Ascending aorta (tissue), 2 donors: ENCODE measurements at places on chromosomes 3 and 15.

DNA sequence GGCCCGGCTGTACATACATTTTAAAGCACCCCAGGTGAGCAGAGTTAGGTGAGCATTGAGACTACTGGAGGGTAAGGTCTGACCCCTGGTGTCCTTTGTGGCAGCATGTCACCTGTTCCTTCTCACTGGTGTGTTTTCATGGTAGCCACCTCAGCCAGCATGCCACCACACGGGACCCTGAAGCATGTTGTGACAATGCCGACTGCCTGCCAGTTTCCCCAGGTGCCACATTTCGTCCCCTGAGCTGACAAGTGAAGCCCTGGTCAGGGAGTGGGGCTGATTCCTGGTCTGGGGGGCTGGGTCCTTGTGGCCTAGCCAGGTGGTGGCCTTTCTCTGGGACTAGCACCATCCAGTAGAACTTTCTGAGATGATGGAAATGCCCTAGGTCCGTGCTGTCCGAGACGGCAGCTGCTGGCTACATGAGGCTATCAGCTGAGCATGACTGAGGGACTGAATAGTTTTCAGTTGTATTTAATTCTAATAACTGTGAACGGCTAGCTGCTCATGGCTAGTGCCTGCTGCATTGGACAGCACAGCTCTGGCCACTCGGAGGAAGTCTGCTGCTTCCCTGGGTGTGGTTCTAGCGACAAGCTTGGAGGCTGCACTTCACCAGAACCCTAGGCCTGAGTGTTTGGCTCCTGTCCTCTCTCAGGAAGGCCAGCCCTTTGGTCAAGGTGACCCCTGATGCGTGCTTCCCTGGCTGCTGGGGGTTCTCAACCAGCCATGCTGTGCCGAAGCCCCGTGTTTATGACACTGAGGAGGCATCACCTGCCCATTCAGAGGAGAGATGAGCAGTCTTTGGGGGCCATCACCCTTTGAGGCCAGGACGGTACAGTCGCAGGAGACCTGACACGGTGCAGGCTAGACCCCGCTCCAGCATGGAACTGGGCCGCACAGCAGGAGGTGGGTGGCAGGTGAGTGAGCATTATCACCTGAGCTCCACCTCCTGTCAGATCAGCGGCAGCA, 3.9 kb downstream of the C3orf22 start:
- no peak for DNase-seq

- no peak for DNase-seq
Measured at GRCh38 chr3:124056846-124057245, 64.9 kb upstream of the ROPN1 start.

DNA sequence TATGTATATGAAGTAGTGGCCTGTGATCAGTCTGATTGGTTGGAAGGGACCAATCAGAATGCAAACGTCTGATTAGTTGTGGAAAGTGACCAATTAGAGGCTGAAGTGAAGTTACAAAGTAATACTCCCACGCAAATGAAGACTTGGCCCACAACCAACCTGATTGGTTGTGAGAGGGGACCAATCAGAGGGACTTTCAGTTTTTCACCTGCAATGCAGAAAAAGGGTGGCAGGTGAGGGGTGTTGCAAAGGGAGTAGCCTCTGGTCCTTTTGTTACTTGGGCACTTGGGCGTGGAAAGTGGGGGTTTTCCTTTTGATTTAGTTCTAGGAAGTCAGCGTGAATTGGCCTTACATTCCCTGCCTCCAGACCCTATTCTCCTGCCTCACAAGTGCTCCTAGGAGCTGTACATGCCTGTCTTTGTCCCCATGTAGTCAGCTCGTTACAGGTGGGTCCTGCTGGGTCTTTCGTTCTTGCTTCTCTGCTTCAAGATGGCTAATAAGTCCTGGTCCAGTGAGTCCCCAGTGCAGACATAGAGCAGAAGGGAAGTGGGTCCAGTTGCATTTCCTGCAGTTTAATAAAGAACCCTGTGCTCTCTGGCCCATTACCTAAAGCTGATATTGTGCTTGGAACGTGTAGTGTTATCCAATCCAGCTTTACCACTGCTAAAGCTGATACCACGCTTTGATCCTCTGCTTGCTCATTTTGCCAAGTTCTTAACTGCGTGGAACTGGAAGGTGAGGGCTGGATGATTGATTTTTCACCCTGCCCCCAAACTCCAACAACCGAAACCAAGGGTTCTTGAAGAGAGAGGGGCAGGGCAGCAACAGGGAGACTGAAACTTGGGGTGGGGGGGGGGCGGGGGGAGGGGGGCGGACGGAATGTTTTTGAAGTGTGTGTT, 46.0 kb upstream of the CD47 start:
- no peak for DNase-seq

- DNase-seq: no peak
Measured at GRCh38 chr3:71488882-71489281, 94.6 kb downstream of the FOXP1 start.

GRCh38 chr3:178267158-178267844, 268.9 kb upstream of the KCNMB2 start:
- no peak for DNase-seq

GRCh38 chr3:50347187-50347813, 1.8 kb upstream of the ZMYND10 start:
- DNase-seq: no peak

- DNase-seq: no peak
Measured at GRCh38 chr3:71129611-71130431, 453.7 kb downstream of the FOXP1 start.

DNA sequence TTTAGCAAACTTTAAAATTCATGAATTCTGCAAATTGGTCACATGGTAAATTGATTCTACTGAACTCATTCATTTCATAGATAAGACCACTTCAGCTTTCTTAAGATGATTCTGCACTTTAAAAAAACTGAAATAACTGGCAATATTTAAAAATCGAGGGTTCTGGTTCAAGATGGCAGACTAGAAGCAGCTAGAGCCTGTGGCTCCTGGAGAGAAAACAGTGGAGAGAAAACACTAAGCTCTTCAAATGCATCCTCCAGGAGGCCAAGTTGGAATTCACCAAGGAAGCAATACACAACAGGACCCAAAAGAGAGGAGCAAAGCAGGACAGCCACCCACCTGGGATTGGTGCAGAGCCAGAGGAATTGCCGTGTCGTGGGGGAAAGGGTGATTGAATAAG, 132.1 kb downstream of the SPATA16 start:
- DNase-seq: no peak

DNA sequence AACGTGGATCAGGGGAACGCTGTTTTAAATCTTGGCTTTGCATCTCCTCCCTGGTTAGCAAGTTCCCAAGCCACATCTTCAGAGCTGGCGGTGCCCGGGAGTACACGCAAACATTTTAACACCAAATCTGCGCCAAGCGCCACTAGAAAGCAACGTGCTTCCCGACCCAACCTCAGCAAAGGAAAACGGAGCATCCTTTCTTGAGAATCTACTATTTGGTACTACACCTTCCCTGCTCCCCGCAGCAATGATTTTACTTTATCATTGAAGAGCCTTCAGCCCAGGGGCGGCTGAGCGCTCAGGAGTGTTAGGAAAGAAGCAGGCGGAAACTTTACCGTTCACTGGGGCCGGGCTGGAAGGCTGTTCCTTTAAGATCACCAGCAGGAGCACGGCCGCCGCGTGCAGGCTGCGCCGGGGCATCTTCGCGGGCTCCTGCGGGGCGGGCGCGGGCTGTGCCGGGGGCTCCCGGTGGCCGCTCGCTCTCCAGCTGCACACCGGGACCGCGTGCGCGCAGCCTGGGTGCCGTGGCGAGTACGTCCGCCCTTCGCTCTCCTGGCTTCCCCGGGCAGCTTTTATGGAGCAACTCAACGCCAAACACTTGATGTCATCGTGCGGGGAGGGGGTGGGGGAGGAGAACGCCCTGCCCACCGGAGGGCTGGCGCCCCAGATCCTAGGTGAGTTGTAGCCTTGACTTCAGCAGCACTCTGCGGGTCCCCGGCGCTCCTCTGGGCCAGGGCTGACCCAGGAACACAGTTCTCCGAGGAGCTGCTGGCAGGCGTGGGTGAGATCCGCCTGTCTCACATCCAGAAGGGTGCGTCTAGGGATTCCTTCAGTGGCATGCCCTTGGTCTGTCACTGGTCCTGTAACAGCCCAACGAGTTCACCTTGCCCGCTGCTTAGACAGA, at the start of gene CA12:
TSS of gene CA12 (minus strand) at position 546 of the 904 bp plus-strand sequence. CDS start at position 420, 126 bp downstream.
- DNase-seq: no peak

DNA sequence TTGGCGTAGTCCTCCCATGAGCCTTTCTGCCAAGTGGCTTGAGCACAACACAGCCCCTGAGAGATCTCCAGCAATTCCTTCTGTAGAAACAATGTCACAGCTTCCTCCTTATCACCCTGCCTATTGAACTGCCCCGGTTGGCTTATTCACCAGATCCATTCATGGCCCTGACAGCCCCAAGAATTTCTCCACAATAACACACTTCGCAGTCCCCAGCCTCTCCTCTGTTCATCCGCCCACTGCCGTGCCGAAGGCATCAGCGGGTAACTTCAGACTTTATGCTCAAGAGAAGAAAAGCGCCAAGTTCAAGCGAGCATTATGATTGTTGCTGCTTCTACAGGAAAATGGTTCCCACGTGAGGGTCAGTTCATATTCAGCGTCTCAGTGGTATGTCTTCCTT, 403.9 kb downstream of the VPS13C start:
- DNase-seq: no peak
